ENCODE measurements at places on chromosomes 7 and 10.

- no peak for DNase-seq
These were observed 275.1 kb downstream of the DOCK4 start for GRCh38 chr7:111931016-111931517.

DNA sequence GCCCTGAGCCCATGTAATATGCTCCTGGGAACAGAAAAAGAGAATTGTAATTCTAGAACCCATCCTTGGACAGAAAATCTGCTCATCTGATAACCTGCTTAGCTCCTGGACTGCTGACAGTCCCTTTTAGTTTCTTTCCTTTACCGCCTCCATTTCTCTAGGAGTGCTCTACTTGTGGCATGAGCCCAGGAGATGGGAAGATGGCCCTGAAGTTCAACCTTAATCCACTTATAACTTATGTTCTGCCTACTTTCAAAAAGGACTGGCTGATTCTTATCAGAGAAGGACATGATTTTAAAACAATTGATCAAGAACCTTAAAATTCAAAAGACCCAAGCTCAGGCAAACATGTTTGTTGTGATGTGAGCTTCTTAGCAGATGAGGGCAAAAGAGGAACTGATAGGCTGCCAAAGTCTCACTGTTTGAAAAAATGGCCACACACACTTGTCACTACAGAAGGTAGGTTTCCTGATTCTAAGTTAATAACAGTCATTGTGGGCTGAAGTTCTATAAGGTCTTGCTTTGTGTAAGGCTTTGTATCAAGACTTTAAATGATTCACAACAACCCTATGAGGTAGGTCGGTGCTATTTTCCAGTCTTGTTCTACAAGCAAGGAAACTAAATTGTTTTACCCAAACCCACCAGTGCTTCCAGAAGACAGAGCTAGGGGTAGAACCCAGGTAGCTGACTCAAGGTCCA is 94.3 kb upstream of the AFAP1L2 start:
- peak; percentile 82 for DNase-seq

- no peak for DNase-seq
These were observed 18.8 kb downstream of the MYO3A start for GRCh38 chr10:25952857-25953256.

- DNase-seq: peak; percentile 44
These were observed 12.5 kb downstream of the SFRP5 start for GRCh38 chr10:97759158-97759887.

- DNase-seq: no peak
These were observed 169.2 kb upstream of the LYZL2 start for GRCh38 chr10:30798646-30799185.

DNA sequence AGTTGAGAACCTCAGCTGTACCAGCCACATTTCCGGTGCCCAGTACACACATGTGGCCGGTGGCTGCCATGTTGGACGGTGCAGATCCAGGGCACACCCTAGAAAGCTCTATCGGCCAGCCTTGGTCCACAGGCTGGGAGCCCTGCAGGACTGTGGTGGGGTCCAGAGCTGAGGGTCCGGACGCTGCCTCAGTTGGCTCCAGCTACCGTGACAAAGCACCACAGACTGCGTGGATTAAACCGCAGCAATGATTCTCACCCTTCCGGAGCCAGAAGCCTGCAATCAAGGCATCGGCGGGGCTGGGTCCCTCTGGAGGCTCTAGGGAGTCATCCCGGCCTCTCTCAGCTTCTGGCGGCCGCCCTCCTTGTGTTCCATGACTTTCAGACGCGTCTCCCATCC is 50.1 kb downstream of the PDGFA start:
- DNase-seq: no peak

DNA sequence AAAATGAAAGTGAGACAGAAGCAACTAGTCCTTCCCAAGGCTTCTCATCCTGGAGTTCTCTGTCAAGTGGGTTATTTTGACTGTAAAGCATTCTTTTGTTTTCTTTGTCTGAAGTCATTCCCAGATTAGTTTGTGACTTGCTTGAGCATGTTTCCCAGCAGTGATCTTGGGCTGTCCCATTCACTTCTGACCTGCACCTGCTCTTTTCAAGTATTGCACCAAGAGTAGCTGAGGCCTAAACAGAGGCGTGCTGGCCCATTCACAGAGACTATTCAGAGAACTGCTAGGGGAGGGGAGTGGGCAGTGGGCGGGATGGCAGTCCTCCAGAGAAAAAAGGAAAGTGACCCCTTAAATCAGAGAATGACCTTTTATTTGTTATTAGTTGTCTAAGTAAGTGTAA is 61.3 kb downstream of the CACNA2D1 start:
- DNase-seq: no peak

DNA sequence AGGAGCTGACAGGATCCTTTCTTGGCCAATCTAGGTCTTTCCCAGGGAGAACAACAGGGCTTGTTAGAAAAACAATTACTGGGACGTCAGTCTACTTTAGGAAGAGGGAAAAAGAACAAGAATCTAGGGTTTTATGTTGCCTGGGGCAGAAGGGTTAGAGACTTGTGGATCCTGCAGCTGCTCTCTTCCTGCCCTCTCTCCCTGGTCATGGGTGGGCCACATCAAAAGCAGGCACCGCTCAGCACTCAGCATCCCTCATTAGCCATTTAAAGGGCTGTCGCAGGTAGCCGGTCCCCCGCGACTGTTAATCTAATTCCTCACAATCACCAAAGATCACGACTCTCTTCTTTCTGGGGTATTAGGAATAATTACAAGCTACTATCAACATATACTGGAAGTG is 631.9 kb downstream of the CALN1 start:
- no peak for DNase-seq

GRCh38 chr7:73823257-73823656 is 7.5 kb upstream of the CLDN4 start:
- no peak for DNase-seq

DNA sequence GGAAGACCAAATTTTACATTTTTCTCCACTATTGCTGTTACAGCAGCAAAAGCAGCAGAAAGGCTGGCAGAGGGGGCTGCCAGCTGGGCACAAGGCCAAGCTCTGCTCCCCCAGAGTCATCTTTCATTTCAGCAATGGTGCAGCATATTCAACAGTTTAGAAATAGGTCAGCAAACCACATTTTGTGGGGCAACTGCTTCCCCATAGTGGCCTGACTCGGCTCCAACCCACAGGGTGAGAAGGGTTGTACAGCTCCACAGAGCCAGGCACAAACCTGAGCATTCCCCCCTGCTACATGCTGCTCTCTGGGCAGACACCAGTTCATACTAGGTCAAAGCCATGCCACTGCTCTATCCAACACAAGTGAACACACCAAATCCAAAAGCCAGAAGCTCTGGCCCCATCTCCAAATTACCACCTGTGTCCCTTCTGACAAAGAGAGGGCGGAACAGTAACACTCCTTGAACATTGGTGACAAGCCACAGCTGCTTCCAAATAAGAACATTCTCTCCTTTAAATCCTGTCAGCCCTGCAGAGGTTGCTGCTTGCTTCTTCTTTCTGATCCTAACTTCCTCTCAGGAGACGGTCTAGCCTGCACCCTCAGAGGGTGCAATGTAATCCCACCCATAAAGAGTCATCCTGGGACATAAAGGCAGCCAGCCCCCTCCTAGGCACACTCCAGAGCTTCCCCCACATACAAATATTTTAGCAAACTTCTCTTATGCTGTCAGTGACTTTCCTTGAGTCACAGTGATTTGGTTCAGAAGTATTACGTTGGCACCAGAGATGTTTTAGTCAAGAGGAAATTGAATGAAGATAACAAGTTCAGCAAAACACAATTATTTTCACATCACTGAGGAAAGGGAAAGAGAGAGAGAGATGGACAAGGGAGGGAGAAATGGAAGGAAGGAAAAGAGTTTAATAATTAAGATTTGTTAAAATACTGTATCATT is 39.0 kb upstream of the SLIT1 start:
- DNase-seq: no peak
